Stimulated activated CD4-positive, alpha-beta T cell treated with anti-CD3 and anti-CD28 coated beads, TNF-alpha, amount 100 ng/mL, for 4 hours (primary cell): ENCODE measurements at places on chromosomes 12 and 14.

DNA sequence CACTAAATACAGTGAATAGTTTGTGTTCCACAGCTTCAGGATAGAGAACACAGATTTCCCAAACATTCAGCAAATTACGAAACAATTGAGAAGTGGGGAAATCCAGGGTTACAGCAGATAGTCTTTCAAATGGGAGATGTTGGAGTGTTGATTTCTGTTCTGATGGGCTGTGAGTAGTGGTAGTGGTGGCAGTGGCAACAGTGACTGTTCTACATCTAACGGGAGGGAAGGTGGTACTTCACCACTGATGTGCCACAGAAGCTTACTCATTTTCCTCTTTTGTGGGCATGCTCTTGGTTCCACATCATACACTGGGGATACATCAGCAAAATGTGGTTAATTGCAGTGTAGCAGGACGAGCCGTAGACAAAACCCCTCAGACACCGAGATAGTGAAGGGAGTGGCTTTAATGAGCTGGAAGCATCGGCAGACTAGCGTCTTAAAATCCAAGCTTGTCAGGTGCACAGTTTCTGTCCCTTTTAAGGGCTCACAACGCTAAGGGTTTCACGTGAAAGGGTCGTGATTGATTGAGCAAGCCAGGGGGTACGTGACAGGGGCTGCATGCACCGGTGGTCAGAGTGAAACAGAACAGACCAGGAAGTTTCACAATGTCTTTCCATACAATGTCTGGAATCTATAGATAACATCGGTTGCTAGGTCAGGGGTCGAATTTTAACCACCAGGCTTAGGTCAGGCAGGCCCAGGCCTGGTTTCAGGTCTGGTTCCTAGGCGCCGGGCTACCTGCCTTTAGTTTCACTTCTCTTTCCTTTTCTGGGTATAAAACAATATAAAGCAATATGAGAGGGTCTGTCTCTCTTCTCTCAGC is 330.6 kb upstream of the FBXO33 start:
- DNase-seq: no peak

DNA sequence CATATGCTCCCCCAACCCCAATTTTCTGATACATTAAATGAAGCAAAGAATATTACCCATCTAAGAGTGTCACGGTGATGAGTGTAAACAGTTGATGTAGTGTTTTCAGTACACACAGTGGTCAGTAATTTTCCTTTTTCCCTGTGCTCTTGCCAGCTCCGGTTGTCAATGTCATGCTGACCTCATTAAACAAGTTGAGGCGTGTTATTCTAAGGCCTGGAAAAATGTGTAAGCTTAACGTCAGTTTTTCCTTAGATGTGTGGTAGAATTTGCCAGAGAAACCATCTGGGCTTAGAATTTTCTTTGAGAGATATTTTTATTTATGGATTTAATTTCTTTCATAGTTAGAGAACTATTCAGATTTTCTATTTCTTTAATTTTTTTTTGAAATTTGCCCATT is 11.7 kb upstream of the SERPINA6 start:
- DNase-seq: no peak

DNA sequence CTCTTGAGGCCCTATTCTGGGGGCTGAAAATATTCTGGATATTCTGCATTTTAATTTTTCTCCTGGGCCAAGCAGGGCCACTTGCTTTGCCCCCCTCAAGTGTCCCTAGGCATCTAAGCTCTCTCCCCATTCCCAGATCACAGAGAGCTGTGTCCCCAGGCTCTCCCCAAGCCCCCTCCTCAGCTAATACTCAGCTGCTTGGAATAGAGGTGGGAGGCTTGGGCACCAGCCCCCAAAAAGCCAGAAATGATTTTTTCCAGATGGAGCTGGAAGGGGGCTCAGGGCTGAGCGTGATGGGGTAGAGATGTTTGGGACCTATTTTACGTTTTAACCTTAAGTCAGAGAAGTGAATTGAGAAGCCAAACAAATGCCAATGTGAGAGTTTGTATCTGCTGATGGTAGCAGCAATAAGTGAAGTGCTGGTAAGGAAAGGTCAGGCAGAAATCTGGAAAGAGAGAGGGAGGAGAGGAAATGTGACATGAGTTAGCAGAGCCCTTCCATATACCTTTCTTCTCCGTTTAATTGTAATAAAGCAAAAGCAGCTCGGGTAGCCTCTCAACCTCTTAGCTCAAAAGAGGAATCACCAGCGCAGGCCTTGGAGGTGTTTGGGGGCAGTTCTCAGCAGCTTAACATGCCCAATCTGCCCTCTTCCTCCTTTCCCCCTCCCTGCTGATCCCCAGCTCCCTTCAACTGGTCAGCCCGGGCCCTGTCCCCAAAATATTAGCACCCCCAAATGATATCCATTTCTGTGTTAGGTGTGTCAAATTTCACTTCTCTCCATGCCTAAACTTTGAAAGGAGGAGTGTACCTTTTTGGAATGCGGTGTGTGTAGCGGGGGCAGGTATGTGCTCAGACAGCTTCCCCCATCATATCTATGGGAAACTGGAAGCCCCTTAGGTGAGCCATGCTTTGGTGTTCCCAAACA is 5.0 kb upstream of the HOXC6 start:
- no peak for DNase-seq

DNA sequence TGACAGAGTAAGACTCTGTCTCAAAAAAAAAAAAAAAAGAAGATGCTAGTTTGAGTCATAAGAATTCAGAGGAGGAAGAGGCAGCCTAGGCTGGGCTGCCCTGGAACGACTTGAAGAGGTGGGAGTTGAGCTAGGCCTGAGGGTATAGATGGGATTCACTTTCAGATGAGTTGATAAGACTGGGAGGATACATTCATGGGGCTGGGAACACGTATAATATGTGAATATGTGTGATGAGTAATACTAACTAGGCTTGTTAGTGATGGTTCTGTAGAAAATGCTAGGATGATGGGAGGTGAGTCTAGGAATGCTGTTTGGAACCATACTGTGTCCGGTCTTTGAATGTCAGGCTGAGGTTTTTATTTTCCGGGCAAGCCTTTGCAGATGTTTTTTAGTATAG is 9.0 kb downstream of the PLEKHA5 start:
- DNase-seq: no peak

GRCh38 chr12:47184813-47185212 is 105.1 kb upstream of the AMIGO2 start:
- no peak for DNase-seq

GRCh38 chr12:7750350-7750749 is 3.2 kb upstream of the CLEC4C start:
- DNase-seq: no peak

DNA sequence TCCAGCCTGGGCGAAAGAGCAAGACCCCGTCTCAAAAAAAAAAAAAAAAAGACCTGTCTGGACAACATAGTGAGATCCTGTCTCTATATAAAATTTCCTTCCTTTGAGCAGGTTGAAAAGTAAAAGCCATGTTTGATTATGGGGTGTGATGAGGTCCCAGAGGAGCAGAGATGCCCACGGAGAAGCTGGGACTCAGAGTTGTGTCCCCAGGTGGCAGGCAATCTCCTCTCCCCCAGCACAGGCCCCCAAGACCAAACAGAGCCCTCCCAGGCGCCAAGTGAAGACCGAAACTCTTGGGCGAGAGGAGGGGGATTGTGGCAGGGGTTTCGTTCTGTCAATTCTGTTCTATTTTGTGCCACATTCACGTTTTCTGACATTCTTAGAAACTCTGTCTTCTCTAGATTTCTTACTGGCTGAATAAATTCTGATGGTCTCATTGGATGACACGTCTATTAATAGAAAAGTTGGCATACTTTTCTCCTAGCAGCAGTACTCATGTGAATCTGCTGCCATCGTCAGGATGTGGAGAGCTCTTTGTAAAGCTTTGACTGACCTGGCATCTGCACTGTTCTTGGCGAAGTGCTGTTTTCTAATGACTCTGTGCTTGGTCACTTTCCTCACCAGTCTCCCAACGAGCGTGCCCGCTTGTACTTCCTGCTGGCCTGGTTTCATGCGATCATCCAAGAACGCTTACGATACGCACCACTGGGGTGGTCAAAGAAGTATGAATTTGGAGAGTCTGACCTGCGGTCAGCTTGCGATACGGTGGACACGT is 43.4 kb downstream of the HSP90AA1 start:
- no peak for DNase-seq

DNA sequence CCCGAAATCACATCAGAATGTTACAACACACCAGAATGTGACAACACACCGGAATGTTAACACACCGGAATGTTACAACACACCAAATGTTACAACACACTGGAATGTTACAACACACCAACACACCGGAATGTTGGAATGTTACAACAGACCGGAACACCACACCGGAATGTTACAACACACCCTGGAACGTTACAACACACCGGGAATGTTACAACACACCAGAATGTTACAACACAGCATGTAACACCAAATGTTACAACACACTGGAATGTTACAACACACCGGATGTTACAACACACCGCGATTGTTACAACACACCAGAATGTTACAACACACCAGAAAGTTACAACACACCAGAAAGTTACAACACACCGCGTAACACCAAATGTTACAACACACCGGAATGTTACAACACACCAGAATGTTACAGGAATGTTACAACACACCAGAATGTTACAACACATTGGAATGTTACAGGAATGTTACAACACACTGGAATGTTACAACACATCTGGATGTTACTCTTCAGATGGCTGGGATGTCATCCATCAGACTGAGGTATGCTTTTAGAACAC is 21.1 kb downstream of the CHFR start:
- DNase-seq: no peak

DNA sequence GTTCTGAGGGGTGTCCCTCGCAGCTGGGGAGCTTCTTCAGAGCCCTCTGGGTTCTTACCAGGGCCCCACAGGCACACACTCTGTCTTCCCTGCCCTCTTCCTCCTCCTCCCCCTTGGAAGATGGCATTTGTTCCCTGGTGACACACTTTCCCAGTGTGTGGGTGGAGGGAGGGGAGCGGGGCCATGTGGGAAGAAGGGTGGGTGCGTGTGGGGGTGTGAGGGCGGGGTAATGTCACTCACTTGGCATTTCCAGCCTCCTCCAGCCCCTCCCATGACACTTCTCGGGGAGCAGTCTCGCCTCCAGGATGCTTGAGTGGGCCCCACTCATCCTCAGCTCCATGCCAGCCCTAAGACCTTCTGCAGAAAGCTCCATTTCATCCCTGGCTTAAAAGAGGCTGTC is 61.3 kb downstream of the ADCK1 start:
- DNase-seq: no peak

DNA sequence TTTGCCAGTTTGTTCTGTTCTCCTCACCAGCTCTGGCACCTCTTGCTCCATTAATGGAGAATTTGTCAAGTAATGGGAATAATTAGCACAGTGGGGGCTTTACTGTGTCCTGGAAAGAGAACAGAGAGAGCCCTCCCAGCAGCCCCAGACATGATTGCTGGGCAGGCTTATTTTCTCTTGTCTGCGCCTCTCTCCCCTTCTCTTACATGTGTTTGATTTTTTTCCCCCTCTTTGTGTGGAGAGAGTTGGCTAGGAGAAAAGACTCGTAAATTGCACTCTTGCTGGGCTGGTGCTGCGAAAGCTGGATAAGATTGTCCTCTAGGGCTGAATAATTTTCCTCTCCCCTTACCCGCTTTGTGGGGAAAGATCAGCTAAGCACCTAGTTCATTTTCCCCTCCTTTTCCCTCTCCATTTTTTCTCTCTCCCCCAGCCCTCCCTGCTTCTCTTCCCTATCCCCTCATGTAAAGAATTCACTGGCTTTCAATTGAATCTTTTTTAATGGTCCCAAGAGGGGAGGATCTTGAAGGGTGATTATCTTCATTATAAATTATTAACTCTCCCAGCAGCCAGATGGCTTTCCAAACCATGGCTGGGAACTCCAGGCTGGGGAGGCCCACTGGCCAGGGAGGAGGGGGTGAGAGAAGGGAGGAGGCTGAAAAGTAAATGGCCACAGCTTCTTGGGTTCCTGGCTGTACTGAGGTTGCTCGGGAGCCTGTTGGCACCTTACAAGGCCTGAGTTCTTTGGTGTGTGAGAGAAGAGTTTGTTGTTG is 62.2 kb downstream of the NRXN3 start:
- DNase-seq: no peak

DNA sequence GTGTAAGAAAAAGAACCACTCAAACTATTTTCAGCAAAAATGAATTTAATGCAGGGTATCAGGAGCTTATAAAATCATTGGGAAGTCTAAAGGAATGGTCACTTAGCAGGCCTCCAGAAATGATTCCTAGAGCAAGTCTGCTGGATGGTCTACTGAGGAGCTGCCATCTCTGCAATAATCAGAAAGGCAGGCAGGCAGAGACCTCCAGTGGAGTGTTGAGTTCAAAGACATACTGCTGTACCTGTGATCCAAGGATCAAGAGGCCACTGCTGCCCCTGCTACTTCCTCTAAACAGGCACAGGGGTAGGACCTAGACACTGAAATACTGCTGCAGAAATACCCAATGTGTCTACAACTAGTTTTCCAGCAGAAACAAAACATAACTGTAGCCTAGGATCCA is 14.5 kb upstream of the KICS2 start:
- no peak for DNase-seq

DNA sequence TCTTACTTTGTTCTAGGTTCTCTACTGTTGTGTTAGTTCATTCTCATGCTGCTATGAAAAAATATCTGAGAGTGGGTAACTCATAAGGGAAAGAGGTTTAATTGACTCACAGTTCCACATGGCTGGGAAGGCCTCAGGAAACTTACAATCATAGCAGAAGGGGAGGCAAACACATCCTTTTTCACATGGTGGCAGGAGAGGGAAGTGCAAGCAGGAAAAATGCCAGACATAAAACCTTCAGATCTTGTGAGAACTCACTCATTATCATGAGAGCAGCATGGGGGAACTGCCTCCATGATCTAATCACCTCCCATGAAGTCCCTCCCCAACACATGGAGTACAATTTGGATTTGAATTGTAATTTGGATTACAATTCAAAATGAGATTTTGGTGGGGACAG is 69.6 kb downstream of the MGST1 start:
- DNase-seq: no peak

DNA sequence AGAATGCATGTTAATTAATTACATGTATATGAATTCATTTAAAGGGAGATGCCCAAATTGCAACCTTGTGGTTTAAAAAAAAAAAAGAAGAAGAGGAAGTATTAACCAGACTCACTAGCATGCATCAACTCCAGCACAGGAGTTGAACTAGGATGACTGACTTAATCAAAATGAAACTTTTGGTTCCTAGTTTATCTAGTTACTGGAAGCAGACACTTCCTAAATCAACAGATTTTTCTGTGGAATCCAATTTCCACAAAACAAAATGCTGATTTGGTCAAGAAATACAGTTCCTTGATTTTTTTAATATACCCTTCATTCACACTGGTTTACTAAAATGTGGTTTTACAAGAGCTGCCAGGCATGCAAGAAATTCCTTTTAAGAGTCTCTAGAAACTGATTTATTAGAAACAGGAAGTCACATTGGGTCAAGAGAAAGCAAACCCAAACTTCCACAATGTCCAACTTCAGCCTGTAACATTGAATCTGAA is 41.6 kb downstream of the ITPR2 start:
- DNase-seq: no peak
